ENCODE measurements at places on chromosomes 1 and 21.
A peak's percentile ranks its signal among the peaks of the same experiment; 100 is the strongest.

GRCh38 chr1:45922374-45922773, 119.0 kb downstream of the MAST2 start:
- DNase-seq, result no peak

DNA sequence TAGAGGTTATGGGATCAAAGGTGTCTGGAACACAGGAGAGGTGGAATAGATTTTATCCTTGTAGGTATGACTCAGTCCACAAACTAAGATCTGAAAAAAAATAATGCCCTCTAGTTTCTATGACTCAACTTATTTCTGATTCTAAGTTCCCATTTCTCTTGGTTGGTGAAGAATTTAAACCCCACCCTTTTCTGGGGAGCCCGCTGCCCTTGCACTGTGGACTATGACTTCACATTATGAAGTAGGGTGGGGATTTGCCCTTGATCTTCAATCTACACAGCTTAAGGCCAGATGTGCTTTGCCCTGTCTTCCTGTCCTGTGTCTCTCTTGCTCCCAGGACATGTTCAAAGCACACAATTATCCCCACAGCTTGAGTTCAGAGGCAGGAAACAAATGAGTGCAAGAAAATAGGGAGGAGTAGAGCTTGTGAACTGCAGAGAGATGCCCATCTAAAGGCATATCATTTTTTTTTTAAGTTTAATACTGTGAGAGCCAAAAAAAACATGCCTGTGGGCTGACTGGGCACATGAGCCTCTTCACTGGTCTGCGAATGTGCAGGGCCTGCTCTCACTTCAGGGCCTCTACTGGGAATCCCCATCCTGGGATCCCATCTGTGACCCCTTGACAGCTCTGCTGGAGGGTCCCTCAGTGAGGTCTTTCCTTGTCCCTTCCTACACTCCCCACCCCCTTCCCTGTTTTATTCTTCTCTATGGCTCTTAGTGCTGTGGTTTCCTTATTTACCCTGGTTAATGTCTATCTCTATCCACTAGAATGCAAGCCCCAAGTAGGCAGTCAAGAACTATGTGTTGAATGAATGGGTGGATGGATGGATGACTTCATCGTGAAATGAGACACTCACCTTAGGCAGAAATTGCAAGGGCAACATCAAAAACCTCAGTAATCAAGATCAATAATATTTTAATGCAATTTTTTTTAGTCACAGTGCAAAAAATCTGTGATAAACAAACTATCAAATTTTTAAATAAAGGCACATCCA, 61.5 kb downstream of the CD58 start:
- DNase-seq, result no peak

DNA sequence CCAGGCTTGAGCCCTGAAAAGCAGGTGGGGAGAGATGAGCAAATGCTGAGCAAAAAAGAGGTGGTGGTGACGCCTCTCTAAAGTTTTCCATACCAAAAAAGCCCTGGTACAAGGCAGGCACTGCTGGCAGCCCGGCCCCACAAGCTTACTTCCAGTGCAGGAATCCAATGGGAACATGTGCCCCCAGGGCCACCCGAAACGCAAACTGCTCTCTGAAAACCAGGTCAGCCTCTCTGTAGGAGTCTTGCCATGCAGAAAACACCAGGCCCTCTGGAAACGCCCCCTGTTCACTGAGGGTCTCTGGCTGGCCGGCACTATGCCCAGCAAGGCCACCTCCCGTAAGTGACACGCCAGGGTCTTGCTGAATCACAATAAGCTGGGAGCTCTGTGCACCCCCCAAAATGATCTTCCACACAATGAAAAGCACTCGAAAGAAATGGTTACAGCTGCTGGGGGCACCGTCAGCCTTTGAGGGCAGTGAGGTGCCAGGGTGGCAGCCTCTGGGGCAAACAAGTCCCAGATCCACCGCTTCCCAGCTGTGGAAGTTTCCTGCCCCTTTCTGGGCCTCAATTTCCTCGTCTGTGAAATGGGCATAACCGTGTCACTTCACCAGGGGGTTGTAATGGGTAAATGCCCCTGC, 170.5 kb downstream of the TOMM20 start:
- DNase-seq, result no peak

DNA sequence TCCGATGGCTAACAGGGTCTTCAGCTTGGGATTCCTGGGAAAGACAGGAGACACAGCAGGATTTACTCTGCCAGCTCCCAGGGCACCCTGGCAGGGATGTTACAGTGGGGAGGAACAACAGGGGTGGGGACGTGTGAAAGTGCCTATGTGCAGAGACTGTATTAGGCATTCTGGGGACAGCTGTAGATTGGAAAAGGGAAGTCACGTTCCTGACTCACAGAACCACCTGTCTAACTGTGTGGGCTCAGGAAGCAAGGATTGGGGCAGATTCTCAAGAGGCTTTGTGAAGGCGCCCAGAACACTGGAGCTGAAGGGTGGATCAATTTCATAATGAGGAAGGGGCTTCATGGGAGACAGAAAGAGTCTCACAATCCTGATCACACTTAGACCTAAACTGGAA, 4.4 kb downstream of the CHIT1 start:
- DNase-seq, result no peak

GRCh38 chr21:45504021-45504515, 38.2 kb downstream of the SLC19A1 start:
- no peak for DNase-seq

GRCh38 chr21:44006656-44007055, 5.5 kb upstream of the TRAPPC10 start:
- DNase-seq, result no peak

GRCh38 chr1:147669469-147670318, 630 bp downstream of the ACP6 start:
- peak; percentile 45 for DNase-seq

GRCh38 chr1:179202161-179202560, 27.3 kb downstream of the ABL2 start:
- DNase-seq, result no peak

DNA sequence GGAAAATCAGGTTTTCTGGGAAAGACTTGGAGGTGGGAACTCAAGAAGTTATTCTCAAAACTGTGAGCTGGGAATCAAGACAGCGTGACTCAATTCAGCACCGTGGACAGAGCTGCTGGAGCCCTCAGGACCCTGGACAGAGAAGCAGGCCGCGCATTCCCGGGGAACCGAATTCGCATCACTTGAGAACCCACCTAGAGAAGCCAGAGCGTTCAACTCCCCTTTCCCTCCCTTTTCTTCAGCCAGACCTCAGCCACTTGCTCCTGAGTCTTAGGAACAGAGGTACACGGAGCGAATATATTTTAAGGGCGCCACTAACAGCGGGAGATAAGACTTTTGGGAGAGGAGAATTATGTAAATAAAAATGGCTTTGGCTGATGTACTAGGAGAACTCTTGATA, 2.0 kb upstream of the LIN28A start:
- DNase-seq, result peak; percentile 43

GRCh38 chr1:19689085-19689757, 24.5 kb downstream of the HTR6 start:
- no peak for DNase-seq

- DNase-seq, result no peak
These were observed 44.2 kb upstream of the NEGR1 start for GRCh38 chr1:72326494-72326893.

Measured in G401 (cell line).